ENCODE measurements at places on chromosomes 2 and 18.

DNA sequence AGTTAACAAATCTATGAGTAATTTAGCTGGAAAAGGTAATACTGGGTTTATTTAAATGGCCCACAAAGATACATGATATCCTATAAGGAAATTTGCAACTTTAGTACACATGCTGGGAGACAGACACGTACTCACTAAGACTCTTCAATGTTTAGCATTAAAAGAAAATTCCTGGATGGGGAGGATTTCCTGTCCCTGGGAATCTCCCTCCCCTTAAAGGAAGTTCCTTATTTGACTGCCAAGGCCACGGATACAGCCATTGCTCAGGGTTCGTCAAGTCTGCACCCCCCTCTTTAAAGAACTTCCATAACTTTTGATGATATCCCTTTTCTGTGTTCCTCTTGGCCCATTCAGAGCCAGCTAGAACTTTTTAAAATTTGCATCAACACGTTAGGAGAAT is 267.6 kb downstream of the CD226 start:
- no peak for DNase-seq

DNA sequence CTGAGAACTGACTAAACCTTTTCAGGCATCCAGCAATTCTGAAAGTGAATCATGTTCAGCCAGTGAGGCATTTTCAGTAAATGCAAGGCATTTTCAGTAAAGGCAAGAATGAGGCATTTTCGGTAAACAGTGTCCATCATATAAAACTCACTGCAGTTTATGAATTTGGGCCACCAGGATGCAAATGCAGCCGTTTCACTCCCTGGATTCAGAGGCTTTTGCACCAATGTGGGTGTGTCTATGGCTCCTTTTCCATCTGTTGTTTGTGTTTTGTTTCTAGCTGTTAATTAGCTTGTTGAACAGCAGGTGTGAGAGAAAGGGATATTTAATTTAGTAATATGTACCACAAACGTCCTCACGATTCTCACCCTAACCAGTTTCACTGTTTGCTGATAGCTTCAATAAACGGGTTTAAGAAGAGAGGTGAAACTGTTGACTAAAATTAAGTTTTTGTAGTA is 116.3 kb upstream of the PGAP1 start:
- no peak for DNase-seq

GRCh38 chr2:176112375-176113302 is 3.9 kb upstream of the HOXD10 start:
- DNase-seq, result no peak

DNA sequence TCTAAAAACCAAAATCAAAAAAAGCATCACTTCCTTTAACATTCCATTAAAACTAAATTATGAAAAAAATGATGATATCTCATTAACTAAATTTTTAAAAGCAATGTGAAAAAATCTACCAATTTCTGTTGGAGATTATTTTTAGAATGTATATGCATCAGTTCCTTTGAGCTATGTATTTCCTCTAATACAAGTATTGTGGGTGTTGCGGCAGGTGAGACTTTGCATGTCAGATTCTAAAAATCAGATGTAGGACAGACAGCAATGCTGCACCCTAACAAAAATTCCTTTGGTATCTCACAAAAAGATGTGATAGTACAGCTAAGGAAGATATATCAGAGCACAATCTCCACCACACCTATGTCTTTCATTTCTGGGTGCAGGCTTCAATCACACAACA is 6.8 kb downstream of the MBD2 start:
- DNase-seq, result no peak

- no peak for DNase-seq
Observed at GRCh38 chr2:152558158-152558984, 158.9 kb downstream of the PRPF40A start.

- no peak for DNase-seq
Observed at GRCh38 chr18:56038171-56039030, 450.4 kb upstream of the TCF4 start.

DNA sequence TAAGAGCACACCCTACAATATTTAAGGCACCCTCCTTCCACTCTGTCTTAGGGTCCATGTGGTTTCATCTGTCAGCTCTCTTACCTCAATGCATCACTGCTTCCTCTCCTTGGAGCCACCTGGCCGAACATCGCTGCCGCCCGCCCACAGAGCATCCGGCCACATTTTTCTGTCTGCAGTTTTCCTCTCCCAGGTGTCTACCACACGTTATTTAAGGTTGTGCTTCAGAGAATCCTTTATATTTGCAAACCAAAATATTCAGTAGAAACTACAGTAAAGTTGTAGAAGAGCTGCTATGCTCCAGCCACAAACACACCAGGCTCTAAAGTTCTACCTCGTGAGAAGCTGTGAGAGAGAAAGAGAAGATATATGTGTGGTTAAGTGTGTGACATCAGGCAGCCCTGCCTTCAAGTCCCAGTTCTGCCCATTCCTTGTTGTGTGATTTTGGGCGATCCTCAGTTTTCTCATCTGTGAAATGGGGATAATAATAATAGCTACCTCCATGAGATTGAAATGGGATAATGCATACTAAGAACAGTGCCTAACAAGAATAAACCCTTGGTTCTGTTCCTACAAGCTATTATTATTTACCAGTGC is 4.9 kb upstream of the STK17B start:
- DNase-seq, result peak; percentile 93

DNA sequence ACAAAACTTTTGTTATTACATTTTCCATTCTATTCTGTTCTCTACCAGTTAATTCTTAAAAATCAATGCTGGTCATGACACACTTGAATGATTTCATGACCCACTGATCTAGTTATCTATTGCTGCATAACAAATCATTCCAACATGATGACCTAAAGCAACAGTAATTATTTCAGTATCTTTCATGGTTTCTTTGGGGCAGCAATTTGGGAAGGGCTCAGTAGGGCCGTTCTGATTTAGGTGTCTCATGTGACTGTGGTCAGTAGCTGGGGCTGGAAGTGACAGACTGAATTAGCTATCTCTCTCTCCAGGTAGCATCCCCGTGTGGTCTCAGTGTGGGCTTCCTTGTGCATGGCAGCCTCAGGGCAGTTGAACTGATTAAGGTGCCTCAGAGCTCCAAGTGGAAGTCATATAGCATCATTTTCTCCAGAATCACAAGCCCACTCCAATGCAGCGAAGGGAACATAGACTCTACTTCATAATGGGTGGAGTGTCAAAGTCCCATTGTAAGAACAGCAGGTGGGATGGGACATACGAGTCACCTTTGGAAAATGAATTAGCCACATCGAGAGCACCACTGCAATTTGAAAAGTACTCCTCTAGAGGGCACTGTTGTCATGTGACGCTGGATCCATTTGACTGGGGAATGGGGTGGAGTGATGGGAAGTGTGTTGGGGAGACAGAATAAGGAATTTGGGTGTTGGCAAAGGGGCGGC is 39.1 kb upstream of the FAM136A start:
- peak; percentile 54 for DNase-seq

GRCh38 chr2:49656853-49657252 is 502.5 kb upstream of the FSHR start:
- DNase-seq, result no peak

GRCh38 chr2:156077041-156077742 is 255.3 kb downstream of the NR4A2 start:
- DNase-seq, result no peak
